ENCODE measurements at places on chromosomes 11 and 22. TPM values are rescaled to one million over a fixed set of nuclear protein-coding genes. Genes with fewer than 3 reads are reported as not detected.
A peak's percentile ranks its signal among the peaks of the same experiment; 100 is the strongest.

DNA sequence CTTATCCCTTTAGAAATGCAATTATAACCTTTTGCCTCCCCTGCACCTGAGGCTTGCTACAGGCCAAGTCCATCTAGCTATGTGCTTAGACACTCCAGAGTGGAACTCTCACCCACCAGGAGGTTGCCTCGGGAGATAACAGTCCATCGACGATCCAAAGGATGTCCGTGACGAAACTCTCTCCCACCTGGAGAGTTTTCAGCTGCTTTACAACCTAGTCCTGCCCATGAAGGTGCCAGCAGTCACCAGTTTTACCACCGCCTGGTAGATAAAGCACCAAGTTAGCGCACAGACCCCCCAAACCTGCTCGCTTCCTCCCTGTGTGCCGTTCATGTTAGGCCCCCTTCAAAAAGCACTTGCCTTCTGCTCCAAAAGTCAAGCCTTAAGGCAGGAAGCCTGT, 53.1 kb upstream of the SHISAL1 start:
- DNase-seq = no peak

GRCh38 chr11:13317293-13318080, 39.9 kb downstream of the BMAL1 start:
- DNase-seq = no peak

Gene SAC3D1
- 10.8 TPM for total RNA-seq

DNA sequence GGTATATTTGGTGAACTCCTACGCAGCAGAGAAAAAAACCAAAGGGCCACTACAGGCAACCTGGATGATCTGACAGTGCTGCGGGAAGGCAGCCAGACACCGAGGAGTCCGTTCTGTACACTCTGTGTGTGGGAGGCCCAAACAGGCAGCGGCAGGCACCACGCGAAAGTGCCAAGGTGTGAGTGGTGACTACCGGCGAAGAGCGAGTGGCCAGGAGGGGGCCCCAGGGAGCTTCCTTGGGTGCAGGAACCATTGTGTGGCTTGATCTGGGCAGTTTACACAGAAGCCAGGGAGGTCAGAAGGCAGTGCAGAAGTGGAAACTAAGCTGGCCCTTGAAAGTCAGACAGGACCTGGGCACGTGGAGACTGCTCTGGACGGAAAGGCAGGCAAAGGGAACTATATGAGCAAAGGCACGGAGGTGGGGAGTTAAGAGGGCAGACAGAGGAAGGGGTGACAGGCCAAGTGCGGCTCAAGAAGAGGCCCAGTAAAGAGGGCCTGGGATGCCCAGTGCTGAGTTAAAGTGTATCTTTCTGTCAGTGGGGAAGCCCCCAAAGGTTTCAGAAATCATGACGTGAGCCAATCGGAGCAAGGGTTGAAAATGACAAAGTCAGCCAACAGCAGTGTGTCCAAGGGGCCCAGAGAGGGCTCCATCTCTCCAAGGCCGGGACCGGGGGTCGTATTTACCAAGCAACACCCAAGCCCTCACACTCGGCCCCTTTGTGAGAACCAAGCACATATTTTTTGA, 10.6 kb downstream of the TMEM184B start:
- DNase-seq = peak; percentile 21

DNA sequence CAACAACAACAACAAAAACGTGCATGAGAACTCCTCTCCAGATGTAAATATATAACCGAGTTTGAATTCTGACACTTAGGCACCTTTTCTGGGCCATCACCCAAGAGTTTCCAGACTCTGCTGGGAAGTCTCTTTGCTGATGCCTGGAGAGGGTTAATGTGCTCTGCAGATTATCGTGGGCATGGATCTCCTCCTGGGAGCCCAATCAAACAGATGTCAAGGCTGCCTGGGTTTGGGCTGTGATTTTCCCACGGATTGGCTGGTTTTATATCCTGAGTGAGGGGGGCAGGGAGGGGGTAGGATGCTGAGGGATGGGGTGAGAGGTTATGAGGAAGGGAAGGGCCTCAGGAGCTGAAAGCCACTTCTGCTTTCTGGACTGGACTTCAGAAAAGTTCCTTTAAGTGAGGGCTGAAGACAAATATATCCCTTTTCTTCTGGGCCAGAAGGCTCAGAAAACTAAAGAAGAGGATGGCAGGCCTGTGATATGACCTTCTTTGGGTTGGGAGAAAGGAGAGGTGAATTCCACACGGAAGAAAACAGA, 4.2 kb downstream of the ELF5 start:
- no peak for DNase-seq

DNA sequence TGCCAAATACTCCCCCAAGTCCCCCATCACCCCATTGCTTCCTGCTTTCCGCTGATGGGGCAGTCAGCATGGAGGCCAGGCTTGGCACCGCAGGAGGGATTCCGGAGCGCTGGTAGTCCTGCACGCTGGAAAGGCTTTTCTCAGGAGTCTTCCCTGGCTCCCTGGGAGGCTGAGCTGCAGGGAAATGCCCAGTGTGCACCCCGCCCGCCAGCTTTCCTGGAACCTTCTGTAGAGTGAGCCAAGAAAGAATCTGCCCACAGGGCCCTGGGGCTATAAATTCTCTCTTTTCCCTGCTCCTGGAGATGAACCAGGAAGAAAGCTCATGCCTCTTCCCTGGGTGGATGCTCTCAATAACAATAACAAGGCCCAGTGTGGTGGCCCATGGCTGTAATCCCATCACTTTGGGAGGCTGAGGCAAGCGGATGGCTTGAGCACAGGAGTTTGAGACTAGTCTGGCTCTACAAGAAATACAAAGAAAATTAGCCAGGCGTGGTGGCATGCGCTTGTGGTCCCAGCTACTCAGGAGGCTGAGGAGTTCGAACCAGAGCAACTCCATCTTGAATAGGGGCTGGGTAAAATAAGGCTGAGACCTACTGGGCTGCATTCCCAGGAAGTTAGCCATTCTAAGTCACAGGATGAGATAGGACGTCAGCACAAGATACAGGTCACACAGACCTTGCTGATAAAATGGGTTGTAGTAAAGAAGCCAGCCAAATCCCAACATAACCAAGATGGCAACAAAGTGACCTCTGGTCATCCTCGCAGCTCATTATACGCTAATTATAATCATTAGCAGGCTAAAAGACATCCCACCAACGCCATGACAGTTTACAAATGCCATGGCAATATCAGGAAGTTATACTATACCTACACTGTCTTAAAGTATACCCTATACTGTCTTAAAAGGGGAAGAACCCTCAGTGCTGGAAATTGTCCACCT, 46.4 kb upstream of the FTH1 start:
- peak; percentile 65 for DNase-seq

DNA sequence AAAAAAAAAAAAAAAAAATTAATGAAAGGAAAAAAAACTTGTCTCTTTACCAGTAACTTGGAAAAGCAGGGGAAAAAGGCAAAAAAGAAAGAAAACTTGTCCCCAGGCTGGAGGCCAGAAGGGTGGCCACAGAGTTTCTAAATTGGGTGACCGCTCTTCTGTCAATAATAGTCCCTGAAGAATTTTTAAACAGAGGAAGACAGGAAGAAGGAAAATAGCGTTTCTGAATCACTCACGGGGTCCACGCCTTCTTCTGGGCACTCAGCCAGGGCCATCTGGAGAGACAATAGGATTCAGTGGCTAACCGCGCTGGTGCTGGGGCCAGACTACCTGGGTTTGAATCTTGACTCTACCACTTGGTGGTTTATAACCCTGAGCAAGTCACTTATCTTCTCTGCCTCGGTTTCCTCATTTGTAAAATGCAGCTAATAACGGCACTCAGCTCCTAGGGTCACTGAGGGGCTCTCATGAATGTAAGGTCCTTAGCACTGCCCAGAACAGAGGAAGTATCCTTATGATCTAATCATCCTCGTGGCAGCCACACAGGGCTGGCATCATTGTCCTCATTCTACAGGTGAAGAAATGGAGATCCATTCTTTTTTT, 7.0 kb downstream of the C11orf86 start:
- peak; percentile 94 for DNase-seq

- no peak for DNase-seq
Measured at GRCh38 chr11:69655479-69656428, 14.8 kb downstream of the CCND1 start.

GRCh38 chr11:133898770-133899115, 53.4 kb upstream of the SPATA19 start:
- no peak for DNase-seq

Gene SUN2
- 64.7 TPM for total RNA-seq
